ENCODE measurements at places on chromosomes 1 and 21. TPM values are rescaled to one million over a fixed set of nuclear protein-coding genes. Genes with fewer than 3 reads are reported as not detected.

DNA sequence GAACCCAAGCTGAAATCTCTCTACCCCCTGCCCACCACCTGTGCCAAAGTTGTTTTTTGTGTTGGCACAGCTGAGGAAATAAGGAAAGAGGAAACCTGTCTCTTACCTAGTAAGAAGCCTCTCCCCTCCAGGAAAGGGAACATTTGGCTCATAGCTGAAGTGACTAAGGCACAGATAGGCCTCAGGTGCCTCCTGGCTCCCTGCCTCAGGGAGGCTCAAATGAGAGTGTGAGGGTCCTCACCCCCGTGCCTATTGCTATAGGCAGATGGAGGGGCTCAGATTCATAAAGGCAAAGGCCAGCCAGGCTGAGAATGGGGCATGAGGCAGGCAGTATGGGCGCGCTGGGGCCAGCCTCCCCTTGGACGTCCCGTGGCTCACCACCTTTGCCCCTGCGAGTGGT lies 7.4 kb downstream of the SLC30A2 start:
- DNase-seq = no peak

- DNase-seq = peak; percentile 76
These were observed at the start of gene TMCC2 for GRCh38 chr1:205227584-205228013. TMCC2 (plus strand) TSS chr1:205227946; CDS start chr1:205228565, 619 bp downstream.

DNA sequence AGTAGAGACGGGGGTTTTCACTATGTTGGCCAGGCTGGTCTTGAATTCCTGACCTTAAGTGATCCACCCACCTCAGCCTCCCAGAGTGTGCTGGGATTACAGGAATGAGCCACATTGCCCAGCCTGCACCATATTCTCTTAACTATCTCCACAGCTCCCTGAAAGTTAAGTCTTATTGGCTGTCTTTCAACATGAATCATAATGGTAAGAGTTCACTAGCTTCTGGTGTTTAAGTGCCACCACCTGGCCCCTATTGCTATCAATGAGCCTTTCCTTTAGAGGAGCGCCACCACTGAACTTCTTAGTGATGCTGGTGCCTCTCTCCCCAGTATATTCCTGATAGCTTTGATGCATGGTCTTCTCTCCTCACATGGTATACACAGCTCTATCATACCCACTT lies 15.7 kb downstream of the ZFYVE9 start:
- no peak for DNase-seq

GRCh38 chr1:210697185-210697584 lies 368.5 kb downstream of the HHAT start:
- no peak for DNase-seq

- DNase-seq = no peak
These were observed 9.6 kb upstream of the MAP10 start for GRCh38 chr1:232795497-232796053.

The TAGLN2 gene
- 68.3 TPM for total RNA-seq

GRCh38 chr1:114286179-114286578 lies 132.5 kb upstream of the SYT6 start:
- no peak for DNase-seq
